ENCODE measurements at places on chromosomes 7 and 10. TPM values are rescaled to one million over a fixed set of nuclear protein-coding genes. Genes with fewer than 3 reads are reported as not detected.

CYP3A7 gene
- total RNA-seq, result not detected

IFIT3 gene
- 5.9 TPM for total RNA-seq

CAV1 gene
- total RNA-seq, result 487 TPM

VIPR2 gene
- total RNA-seq, result not detected

AKR1D1 gene
- not detected for total RNA-seq

CALHM1 gene
- total RNA-seq, result not detected

SYNPO2L gene
- total RNA-seq, result not detected

CLCN1 gene
- total RNA-seq, result 0.02 TPM
